Activated T-helper 17 cell treated with anti-CD3 and anti-CD28 coated beads, Interleukin-2, amount 50 U/mL, for 72 hours (primary cell): ENCODE measurements at places on chromosomes 16 and 17. TPM values are rescaled to one million over a fixed set of nuclear protein-coding genes. Genes with fewer than 3 reads are reported as not detected.

DNA sequence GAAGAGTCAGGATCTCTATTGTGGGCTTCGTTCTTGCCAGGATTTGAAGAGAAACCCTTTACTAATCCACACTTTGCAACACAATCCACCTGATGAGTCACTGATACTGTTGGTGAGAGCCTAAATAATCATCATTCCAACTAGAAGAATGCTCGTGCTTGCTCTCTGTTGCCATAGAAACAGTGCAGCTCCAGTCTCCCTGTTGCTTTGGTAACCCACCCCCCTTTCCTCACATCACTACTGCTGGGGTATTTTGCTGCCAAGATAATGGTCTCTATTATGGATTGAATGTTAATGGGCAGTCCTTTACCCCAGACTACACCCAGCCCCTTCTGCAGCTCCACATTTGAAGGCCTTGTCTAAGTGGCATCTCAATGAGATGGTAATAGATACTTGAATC is 190.4 kb downstream of the ABCC12 start:
- ATAC-seq, result no peak

GRCh38 chr17:67482764-67483163 is 105.7 kb downstream of the PITPNC1 start:
- ATAC-seq, result peak; percentile 56

GRCh38 chr16:82425661-82426060 is 201.1 kb upstream of the CDH13 start:
- ATAC-seq, result no peak

GRCh38 chr16:70395345-70395901 is 43.5 kb downstream of the ST3GAL2 start:
- ATAC-seq, result peak; percentile 91

- ATAC-seq, result no peak
Measured at GRCh38 chr17:51734462-51734861, 424.1 kb downstream of the CA10 start.

- ATAC-seq, result no peak
Measured at GRCh38 chr17:61457226-61457983, 5.2 kb downstream of the TBX4 start.

The PRSS27 gene
- total RNA-seq, result 2.2 TPM

The ERN1 gene
- 42.2 TPM for total RNA-seq

The CCL13 gene
- not detected for total RNA-seq

The CCL1 gene
- total RNA-seq, result not detected

The ZPBP2 gene
- total RNA-seq, result 0.67 TPM

The LCAT gene
- total RNA-seq, result 19.1 TPM
